ENCODE measurements at places on chromosomes 5 and 9.

GRCh38 chr5:6379246-6379645 lies 899 bp upstream of the MED10 start:
- DNase-seq = no peak

GRCh38 chr9:105242557-105242956 lies 1.9 kb upstream of the SLC44A1 start:
- no peak for DNase-seq

DNA sequence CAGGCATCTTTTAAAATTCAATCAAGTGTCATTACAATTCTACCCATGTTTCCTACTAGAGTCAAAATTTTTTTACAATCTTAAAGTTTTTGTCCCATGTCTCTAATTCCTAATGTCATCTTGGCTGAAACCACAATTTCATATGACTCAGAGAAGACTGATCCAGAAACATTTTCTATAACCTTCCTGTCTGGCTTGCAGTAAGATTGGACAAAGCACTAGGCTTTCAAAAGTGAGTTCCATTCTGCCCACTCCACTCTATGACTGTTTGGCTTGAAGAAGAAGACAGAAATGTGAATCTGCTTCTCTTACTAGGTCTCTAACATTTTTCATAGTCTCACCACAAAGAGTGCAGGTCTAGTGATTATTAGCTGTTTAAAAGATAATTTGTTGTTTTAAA lies 88.8 kb downstream of the NR3C1 start:
- no peak for DNase-seq

DNA sequence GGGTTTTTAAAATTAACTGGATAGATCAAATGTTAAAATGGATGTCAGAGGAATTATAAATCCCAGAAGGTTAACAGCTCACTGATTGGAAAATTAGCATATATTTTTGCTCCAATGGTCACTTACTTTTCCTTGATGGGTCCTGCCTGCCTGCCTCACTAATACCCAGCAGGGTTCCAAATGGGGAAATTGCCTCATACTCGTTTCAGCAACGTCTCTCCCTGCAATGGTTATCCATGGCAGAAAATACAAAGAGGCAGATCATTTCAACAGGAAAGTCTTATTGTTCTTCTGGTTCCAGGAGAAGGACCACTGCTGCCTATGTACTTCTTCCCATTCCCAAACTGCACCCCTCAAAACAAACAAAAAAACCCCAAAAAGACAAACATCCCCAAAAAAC lies 71.3 kb downstream of the ERP44 start:
- DNase-seq = no peak

- peak; percentile 26 for DNase-seq
Observed at GRCh38 chr5:170986598-170986997, 124.8 kb downstream of the RANBP17 start.

- no peak for DNase-seq
Observed at GRCh38 chr5:80324912-80325311, 5.1 kb downstream of the SPZ1 start.

GRCh38 chr5:28286566-28286965 lies 1248.2 kb upstream of the CDH9 start:
- no peak for DNase-seq

DNA sequence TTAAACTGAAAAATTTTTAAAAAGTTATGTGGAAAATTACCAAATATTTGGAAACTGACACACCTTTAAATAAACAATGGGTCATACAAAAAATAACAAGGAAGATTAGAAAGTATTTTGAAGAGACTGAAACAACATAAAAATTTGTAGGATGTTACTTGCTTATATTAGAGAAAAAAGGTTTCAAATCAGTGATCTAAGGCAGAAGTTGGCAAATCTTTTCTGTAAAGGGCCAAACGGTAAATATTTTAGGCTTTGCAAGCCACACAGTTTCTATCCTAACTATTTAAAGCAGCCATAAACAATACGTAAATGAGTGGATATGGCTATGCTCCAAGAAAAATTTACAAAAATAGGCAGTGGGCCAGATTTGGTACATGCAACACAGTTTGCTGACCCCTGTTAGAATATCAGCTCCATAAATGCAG lies 81.3 kb downstream of the OXCT1 start:
- DNase-seq = no peak

DNA sequence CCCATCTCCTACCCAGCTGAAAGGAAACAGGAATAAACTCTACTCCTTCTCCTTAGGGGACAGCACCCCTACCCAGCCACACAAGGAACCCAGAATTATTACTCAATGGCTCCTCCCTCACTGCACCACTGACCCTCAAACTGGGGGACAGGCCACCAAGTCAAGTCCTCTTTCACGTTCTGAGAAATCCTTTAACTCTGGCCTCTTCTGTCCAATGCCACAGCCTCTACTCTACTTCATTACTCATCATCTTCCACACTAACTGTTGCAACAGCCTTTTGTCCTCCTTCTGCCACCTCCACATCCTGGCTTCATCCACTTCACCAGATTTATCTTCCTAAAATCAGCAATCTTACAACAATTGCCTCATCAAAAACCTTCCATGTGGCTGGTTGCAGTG lies 6.8 kb downstream of the TTC39B start:
- DNase-seq = no peak

- no peak for DNase-seq
Observed at GRCh38 chr9:113604393-113604792, 140.9 kb downstream of the RGS3 start.

GRCh38 chr5:93201061-93201460 lies 380.0 kb downstream of the NR2F1-AS1 start:
- DNase-seq = no peak

GRCh38 chr5:27705661-27706060 lies 667.3 kb upstream of the CDH9 start:
- no peak for DNase-seq

- no peak for DNase-seq
Observed at GRCh38 chr5:107363768-107364167, 307.0 kb downstream of the EFNA5 start.

DNA sequence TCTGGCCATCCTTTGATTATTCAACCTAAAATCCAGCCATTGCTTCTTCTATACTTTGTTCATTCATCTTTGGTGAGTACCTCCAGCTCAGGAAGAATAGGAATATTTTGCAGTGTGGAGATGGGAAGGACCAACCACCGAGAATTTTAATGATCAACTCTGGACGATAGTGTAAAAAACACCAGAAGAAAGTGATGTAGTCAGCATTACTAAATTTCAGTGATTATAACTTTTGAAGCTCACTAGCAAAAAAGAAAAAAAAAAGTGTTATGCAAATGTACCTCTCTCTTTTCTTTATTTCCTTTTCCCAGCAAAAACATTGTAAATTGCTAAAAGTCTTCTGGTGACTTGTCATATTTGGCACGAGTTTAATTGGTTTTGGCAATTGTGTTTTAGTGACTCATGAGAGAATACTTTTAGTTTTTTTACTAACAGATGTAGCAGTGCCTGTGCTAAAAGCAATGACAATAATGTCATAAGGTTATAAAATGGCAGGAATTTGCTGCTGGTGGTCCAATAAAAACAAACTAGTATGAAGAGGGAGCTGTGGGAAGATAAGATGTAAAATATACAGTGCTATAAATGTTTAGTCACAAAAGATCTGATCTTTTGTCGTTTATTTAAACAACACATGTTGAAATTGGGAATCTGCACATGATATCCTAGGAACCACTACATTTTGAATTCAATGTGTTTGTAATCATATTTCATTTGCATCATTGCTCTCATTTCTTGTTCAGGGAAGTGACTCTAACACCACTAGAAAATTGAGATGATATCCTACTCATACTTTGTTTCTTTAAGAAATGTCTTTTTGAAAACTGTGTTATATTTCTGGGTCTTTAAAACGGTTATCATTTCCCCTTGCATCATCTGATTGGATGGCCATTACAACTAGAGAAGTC lies 81.3 kb upstream of the ERCC6L2 start:
- DNase-seq = no peak
